SK-N-SH treated with all-trans-retinoic acid at 6 μM for 48 hours (cell line): ENCODE measurements at places on chromosomes 3 and 15.

GRCh38 chr15:63072023-63072650 is 29.6 kb downstream of the TPM1 start:
- no peak for ATAC-seq

DNA sequence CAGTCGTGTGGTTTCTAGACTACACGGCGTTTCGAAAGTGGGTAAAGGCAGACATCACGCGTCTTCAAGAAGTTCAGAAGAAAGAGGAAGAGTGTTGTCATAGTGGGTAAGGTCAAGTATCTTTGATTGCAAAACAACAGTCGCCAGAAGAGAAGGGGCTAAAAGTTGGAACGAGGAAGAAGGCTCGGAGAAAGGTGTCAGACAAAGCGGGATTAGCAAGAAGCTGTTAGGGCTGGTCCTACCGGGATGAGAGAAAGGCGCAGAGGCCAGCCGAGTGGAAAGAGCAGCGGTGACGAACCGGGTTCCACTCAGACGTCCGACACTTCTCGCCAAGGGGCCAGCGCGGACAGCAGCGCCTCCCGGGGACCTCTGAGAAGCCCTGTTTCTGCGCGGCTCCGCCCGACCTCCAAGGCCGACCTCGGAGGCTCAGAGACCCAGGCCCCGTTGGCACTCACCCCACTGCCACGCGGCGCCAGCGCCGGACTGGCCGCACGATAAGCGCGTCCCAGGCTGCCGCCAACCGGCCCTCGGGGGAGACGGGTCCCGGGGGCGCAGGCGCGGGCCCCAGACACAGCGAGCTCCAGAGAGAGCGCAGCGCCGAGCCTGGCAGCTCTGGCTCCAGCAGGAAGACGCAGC is 436 bp downstream of the ADPGK start:
- peak; percentile 35 for ATAC-seq

- no peak for ATAC-seq
Observed at GRCh38 chr3:159987291-159987711, 1.3 kb upstream of the IL12A start.

- no peak for ATAC-seq
Observed at GRCh38 chr3:23659274-23659673, 146.5 kb upstream of the UBE2E1 start.

- no peak for ATAC-seq
Observed at GRCh38 chr15:43463507-43463906, 29.4 kb downstream of the TP53BP1 start.

GRCh38 chr3:119205685-119206084 is 32.3 kb downstream of the UPK1B start:
- ATAC-seq, result no peak; the same call in 2 of the 3 replicates

DNA sequence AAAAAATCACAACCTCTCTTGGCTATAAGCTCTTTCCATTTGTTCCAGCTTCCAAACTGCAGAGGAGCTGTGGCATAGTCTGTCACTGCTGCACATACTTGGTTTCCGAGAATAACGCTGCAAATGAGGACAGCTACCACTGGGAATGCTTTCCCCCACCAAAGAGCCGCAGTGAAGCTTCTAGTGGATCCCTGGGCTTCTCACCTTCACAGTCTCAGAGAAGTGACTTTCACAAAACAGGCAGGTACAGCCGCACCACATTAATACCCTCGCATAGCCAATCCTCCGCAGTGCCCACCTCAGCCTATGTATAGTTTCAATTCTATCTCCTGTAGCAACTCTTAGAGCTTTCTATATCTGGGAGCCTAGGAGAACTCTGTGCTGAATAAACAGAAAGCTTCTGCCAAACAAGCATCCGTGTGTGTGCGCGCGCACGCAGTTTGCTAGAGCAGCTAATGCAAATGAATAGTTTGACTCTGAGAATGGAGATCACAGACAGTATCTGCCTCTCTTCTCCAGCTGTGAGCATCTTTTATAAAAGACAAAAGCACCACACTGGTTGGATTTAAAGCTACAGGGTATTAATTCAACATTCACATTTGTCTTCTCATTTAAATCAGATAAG is 81.9 kb upstream of the PLXND1 start:
- peak; percentile 84 for ATAC-seq

DNA sequence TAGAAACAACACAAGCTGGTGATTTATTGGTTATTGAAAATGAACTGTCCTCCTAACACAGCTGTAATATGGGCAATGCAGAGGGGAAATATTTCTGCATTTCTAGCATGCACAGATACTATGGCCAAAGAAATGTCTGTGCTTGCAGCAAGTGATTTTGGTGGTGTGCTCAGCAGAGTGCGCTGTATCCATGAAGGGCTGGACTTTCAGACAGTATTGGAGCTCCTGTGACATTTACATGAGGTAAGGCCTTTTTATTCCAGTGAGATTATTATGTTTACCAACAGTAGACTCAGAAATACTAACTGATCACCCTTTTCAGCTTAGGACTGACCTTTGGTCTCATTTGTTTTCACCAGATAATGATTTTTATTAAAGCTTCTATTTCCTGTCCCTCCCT is 1302.6 kb upstream of the EPHA6 start:
- no peak for ATAC-seq

GRCh38 chr3:13145131-13145825 is 72.0 kb upstream of the IQSEC1 start:
- ATAC-seq, result no peak

DNA sequence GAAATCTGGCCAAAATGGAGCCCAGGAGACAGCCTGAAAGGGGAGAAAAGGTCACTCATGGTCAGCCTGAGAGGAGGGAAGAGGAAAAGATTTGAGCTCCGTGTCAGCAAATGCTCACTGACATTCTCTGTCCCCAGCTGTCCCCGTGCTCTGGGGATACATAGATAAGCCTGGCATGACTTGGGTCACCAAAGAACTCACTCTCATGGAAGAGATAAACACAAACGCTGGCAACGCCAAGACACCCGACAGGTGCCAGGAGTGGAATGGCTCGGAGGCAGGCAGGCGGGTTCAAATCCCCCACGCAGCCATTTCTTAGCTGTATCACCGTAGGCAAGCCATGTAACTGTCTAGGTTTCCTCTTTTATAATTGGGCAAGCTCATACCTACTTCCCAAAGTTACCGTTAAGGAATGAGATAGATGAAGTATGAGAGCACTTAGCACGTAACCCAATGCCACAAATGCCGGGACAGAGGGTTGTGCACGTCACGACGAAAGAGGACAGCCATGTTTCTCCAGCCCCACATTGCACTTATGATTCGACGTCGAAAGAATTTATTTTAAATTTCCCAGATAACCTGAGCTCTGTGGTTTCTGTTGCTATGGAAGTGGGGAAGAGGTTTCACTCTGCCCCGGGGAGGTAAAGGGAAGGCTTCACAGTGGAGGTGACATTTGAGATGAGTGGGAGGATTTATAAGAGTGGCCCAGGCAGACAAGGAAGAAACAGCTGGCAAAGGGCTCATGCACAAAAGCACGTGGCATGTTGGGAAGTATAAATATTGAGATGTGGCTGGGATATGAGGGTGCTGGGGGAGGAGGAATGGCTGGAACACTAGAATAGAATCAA is 41.4 kb upstream of the TSEN2 start:
- ATAC-seq, result no peak

DNA sequence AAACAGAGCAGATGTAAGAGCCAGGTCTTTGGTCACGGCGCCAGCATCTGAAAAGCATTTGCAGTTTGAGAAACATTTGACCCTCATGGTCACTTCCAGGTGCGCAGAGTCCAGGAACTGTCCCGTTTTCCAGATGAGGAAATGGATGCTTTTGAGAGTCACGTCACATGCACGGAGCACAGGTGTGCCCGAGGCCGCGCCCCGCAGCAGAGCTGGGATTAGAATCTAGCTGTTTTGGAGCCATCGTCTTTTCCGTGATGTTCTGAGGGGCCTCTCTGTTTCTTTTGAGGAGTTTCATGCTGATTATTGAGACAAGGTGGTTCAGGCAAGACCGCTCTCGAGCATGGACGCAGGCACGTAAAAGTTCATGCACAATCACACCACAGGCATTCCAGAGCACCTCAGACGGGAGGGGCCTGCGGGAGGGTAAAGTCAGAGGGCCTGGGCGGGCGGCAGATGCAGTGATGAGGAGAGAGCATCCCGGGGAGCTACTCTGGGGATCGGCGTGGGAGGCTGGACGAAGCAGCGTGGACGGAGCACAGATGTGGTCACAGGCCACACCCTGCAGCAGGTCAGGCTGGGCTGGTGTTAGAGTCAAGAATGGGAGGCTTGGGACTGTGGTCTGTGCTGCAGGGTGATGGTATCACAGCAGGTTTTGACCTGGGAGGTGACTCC is 139.2 kb upstream of the MEF2A start:
- no peak for ATAC-seq

GRCh38 chr15:69390575-69390974 is 23.6 kb upstream of the KIF23 start:
- ATAC-seq, result no peak

DNA sequence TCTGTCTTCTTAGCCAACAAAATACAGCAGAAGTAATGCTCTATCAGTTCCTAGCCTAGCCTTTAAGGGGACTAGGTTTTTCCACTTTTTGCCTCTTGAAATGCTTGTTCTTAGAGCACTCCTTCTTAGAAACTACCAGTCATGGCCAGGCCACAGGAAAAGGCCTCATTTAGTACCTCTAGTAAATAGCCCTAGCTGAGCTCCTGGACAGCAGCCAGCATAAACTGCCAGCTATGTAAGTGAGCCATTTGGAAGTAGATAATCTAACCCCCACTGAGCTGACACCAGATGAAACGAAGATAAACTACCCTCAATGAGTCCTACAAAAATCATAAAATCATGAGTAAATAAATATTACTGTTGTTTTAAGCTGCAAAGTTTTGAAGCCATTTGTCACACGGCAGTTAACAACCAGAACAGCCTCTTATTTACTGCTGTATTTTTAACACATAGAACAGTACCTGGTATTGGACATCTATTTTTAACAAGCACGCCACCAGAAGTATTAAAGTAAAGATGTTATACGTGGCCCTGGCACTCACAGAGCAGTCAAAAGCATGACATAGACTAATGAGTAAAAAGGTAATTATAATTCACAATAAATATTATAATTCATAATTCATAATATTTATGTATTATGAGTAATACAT is 12.0 kb downstream of the TBC1D5 start:
- no peak for ATAC-seq

GRCh38 chr3:108416111-108416869 is 94.1 kb downstream of the MYH15 start:
- ATAC-seq, result no peak

DNA sequence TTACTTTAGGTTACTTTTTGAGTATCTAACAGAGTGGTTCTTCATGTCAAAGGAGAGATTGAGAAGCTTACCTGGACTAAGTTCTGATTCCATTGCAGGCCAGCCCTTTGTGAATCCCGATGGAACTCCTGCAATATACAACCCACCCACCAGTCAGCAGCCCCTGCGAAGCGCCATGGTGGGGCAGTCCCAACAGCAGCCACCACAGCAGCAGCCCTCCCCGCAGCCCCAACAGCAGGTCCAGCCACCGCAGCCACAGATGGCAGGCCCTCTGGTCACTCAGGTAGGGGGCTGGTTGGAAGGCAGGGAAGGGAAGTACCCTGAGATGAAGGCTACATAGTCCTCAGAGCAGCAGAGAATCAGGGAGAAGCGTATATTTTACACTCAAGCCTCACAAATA is 97.8 kb downstream of the ARPP21 start:
- no peak for ATAC-seq

- no peak for ATAC-seq
Observed at GRCh38 chr15:73298522-73299245, 70.1 kb downstream of the HCN4 start.

DNA sequence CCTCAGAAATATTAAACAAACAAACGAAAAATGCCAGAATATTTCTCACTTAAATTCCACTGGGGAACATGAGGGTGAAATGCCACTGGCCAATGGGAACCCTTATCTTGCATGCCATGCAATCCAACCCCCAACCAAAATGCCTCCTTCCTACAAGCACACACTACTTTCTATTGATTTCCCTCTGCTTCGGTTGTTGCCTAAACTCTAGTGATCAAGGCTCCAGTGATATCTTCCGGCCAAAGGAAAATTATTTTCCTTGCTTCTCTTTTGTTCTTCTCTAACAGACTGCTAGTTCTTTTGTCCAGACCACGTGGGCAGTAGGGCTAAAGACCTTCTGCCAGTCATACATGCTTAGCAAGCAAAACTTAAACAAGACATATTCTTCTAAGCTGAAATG is 115.7 kb downstream of the TMCC1 start:
- no peak for ATAC-seq

- ATAC-seq, result no peak
Observed at GRCh38 chr3:47407896-47408838, 27.3 kb downstream of the PTPN23 start.

DNA sequence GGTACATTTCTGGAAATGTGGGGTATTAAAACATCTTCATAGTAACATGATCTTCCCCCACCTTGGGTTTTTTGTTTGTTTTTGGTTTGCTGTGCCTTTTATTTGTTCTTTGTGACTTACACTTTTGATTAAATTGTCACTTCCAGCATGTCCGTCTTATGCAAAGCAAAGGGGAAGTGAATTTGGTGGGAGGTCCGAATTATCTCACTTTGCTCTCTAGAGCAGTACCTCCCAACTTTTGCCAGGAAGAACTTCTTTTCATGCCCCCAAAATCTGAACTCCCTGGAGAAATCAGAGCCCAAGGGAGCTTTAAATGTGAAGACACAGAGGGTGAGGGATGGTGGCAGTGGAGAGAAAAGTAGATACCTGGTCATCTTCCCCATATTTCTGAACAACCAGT is 173.1 kb downstream of the IL5RA start:
- ATAC-seq, result no peak

DNA sequence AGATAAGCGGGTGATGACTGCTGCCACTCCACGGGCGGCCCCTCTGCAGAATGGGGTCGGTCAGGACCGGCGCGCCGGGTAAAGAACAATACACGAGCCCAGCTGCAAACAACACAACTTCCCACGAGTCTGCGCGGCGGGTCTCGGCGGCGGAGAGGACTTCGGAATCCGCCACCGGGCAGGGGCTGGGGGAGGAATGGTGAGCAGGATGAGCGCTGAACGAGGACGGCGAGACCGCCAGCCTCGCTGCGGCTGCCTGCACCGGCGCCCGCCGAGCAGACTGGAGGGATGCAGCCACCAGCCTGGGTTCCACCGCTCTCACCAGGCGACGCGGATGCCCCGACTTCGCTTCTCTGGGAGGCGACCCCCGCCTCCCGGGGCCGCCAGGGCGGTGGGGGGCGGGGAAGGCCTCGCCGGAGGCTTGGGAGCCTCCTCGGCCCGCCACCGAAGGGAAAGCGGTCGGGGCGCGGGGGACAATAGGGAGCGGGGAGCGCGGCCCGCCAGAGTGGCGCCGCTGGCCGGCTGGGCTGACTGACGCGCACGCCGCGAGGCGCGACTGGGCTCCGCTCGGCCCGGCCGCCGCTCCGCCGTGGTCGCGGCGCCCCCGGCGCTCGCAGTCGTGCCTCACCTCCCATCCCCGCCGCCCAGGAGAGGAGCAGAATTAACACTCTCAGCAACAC is 515 bp downstream of the ADAM10 start:
- ATAC-seq, result peak; percentile 51

GRCh38 chr3:119978554-119979208 is 115.6 kb downstream of the GSK3B start:
- no peak for ATAC-seq

GRCh38 chr15:65851981-65852380 is 17.3 kb upstream of the RAB11A start:
- no peak for ATAC-seq
